Activated T-helper 1 cell treated with anti-CD3 and anti-CD28 coated beads, Interleukin-2, amount 50 U/mL, for 16 hours (primary cell): ENCODE measurements at places on chromosomes 2 and 18.

DNA sequence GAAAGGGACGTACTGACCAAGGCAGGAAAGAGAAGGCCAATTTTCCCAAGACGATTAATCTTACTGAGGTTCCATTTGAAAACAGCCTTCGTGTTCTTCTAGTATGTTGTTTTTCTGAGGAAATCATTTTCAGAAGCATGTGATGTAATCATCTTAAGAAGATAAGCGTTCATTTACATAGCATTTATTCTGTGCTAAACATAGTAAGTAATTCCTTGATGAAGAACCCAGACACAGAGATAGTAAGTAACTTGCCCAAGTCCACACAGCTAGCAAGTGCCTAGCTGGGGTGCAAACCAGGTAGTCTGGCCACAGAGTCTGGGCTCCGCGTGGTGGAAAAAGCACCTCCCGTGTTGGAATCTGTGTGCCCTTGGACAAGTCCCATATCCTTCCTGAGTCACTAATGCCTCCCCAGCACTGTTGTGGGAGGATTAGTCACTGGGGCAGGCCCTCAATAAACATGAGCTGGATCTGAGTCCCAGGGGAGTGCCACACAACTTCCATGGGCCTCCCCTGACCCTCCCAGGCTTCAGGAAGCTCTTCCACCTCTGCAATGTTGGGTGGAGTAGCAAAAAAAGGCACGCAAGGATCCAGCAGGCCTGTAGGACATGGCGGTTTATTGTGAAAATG lies 26.9 kb upstream of the ASAP2 start:
- no peak for DNase-seq

GRCh38 chr2:23429036-23429435 lies 44.1 kb downstream of the KLHL29 start:
- no peak for DNase-seq

DNA sequence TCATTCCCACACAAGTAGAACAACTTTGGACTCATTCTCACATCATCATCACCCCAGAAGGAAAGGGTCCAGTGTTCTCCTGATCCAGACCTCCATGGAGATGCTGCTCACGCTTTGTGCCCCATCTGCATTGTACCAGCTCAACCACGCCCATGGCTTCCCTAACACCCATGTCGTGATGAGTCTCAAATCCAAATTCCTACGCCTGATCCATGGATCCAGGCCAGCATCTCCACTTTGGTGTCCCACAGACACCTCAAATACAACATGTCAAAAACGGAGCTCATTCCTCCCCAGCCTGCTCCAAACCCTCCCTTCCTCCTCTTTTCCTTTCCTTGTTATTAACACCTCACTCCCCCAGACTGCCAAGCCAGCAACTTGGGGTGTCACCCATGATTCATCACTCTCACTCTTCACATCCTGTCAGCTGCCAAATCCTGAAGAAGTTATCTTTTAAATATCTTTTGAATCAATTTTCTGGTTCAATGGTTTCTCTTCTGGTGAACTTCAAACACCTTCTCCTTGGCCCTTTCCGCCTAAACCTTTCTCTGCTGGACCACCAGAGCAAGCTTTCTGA lies 30.2 kb upstream of the FAM124B start:
- DNase-seq: no peak

DNA sequence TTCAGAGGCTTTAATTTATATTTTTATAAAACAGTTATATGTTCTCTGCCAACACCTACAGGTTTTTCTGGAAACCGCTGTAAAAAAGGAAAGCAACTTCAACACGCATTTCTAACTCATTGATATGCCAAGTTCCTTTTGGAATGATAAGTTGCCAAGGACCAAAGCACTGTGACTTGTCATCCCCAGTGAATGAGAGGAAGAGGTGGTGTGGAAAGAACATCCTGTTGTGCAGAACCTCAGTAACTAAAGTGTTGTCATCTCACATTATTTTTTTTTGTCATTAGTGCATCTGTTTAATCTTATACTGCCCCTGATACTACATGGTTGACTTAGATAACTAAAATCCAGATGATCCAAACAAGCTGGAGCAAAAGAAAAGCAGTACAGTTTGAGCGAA lies 96.0 kb upstream of the NEUROD1 start:
- no peak for DNase-seq

DNA sequence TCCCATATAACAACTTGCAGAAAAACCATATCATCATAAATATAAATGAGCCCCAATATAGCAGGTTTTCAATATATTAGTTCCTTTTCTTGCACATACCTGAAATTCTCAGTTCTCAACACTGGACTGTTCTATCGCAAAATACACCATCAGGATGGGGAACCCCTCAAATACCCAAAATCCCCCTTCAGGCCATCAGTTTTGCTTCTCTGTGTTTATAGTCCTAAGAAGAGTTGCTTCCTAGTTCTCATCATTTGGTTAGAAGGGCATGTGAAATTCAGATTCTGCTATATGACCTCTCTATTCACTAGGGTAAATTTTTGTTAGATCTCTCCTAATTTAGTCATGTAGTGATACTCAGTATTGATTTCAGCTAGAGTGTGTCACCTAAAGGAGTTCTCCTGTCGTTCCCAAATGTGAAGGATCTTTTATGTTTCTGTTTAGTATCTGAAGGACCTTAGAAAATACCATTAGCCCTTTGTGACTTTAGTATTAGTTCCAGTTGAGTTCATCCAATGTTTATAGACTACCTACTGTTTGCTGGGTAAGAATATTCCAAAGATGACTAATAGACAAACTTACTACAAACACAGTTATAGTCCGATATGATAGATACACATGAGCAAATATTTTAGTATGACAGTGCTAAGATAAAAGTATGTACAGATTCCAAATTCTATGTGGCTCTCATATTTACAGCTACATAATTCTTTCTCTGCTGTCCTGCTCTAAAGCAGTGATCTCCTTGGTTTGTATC lies 115.8 kb downstream of the TTC27 start:
- no peak for DNase-seq

DNA sequence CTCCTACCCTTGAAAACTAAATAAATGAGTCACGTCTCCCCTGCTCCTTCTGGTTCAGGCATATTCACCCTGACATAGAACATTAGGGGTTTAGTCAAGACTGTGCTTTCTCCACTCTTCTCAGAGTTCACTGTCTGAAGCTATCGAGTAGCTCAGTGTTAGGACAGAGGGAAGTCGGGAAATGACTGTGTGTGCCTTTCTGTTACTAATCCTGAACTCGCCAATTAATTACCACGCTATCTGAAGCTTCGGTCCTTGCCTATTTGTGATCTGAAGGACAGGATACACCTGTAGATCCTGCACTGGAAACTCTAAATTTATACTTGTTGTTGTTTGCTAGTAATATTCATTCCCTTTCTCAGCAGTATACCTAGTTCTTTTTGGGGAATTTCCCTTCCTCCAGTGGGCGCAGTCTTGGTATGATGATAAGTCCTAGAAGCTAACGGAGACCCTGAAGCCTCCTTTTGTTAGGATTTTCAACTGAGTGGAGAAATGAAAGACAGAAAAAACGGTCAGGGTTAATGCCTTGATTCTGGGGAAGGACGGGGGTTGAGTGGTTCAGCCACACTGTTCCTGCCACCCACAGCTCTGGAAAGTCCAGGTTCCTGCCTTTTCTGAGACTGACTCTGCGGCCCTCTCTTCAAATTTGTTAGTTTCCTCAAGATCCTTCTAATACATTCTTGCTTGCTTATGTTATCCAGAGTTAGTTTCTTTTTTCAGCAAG lies 218.0 kb downstream of the DLGAP1 start:
- no peak for DNase-seq

GRCh38 chr2:238069021-238069709 lies 8.4 kb downstream of the SCLY start:
- DNase-seq: no peak

DNA sequence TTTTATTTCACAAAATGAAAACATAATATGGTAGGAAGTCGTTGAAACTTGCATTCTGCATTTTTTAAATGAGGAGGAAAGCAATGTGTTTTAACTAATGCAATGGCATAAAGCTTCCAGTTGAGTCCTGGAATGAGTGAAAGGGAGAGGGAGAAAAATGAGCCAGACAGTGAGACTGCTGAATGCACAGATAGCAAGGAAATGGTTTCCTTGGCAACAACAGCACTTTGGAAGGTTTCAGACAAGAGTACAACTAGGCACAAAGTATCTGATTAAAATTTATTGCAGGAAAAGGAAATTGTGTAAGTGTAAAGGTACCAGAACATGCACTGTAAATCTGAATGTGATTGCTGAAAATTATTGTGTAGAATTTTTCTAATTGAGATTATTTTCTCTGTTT lies 320.1 kb upstream of the KYNU start:
- DNase-seq: no peak

GRCh38 chr2:1420746-1421480 lies 7.7 kb downstream of the TPO start:
- no peak for DNase-seq

DNA sequence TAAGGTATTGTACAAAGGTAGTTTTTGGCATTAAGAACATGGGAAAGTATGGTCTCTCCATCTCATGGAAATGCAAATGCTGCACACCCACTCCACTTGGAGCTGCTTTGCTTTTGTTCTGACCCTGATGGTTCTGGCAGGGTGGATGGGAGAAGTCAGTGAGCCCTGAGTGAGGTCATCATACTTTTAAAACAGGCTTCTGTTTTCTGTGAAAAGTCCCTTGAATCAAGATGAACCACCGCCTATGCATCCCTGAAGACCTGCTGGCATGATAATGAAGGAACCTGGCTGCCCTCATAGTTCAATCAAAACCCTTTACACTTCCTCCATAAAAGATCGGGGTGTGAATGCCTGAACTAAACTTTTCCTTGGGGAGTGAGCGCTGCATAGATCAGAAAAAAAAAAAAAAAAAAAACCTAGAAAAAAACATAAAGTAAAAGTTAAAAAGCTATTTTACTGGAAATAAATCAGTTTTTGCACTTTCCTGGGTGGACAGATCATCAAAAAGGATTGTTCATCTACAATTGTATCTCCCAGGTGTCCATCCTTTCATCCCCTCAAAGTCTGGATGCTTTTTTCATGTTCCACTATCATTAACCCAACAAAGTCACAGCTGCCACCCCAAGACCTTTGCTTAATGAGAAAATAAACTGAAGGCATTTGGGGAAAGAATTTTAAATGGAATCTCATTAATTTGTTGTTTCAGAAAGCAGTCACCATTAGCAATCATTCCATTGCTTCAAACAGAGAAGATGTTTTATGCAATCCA lies 728.1 kb upstream of the DDX18 start:
- no peak for DNase-seq

- no peak for DNase-seq
These were observed 79.4 kb downstream of the AGPS start for GRCh38 chr2:177471990-177472389.

DNA sequence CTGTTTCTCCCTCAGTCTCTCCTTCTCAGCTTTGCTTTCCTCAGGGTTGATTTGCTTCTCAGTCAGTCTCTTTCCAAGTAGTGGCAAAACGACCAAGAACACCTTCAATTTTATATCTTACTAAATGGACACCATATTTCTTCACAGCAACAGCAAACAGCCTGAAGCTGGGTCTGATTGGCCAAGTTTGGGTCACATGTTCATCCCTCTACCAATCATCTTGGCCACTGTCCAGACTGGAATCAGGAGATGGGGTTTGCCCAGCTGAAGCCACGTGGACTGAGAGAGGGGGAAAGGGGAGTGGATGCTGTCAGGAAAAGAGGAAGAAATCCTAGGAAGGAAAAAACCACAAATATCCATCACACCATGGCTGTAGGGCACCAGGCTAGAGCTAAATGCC lies 42.0 kb upstream of the ACMSD start:
- DNase-seq: no peak

GRCh38 chr2:183519371-183520056 lies 395.3 kb downstream of the NUP35 start:
- no peak for DNase-seq

GRCh38 chr2:212549463-212549862 lies 10.9 kb upstream of the ERBB4 start:
- DNase-seq: no peak

GRCh38 chr2:88755836-88756235 lies 64.4 kb downstream of the RPIA start:
- no peak for DNase-seq

GRCh38 chr2:234483568-234484251 lies 13.2 kb downstream of the ARL4C start:
- DNase-seq: peak; percentile 56

GRCh38 chr2:158714420-158714819 lies 80.7 kb upstream of the DAPL1 start:
- no peak for DNase-seq

- DNase-seq: no peak
These were observed 259.8 kb upstream of the RASGRP3 start for GRCh38 chr2:33216508-33217182.

DNA sequence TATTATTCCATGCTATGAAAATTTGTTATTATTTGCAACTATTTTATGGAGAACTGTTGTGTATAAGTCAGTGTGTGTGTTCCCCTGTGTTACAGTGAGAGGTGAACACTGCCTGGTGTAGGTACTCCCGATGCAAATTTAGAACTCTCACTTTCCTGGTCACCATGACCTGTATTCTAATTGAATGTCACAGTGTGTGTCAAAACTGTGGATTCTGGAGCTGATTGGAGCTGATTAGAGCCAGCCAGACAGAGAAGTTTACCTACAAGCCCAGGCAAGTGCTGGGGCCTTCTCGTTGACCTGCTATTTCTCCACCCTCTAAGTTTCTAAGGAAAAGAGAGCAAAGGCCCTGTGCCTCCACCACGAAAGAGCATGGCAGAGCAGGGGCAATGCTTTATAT lies 216.0 kb downstream of the NYAP2 start:
- no peak for DNase-seq

GRCh38 chr2:138365581-138365980 lies 136.0 kb upstream of the SPOPL start:
- no peak for DNase-seq

DNA sequence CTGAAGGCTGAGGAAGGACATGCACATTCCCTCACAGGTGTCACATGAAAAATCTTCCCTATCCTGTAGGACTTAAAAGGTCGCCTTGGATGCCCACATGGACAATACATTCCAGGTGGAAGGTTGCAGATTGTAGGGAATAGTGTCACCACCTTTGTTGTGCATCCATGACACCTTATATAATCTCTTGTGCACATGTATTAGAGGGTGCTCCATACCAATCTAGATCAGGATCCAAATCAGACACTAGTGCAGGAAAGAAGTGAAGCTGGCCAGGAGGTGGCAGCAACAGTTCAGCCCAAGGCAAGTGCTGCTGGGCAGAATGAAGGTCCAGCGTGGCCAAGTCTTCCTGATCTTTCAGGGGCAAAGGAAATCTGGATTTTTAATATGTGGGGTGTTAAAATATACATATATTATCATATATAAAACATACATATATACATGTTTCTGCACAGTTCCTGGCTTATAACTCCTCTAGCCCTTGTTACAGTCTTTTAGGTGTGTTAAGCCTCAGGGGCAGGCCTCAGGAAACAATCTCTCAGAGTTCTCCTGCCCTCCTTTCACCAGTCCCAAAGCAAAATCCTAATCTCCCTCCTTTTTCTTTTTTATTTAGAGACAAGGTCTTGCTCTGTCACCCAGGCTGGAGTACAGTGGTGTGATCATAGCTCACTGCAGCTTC lies 16.6 kb downstream of the NIF3L1 start:
- DNase-seq: peak; percentile 17

GRCh38 chr2:71558300-71559051 lies 105.1 kb downstream of the DYSF start:
- DNase-seq: no peak
